ENCODE measurements at places on chromosomes 5 and 9.

DNA sequence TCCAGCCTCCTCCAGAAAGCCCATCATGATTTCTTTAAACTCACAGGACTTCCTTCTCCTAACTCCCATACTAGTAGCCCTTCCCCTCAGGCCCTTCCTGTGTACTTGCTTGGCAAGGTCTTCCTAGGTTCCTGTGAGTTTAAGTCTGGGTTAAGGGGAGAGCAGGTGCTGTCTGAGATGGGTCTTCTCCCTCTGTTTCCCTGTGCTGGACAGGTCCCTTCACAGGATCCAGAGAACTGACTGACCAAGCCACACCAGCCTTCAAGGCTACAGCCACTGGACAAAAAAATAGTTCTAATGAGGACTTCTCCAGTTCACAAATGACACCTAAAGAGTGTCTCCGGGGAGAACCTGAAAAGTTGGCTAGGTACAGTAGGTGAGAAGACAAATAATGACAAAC, 29.5 kb upstream of the MYORG start:
- no peak for DNase-seq

DNA sequence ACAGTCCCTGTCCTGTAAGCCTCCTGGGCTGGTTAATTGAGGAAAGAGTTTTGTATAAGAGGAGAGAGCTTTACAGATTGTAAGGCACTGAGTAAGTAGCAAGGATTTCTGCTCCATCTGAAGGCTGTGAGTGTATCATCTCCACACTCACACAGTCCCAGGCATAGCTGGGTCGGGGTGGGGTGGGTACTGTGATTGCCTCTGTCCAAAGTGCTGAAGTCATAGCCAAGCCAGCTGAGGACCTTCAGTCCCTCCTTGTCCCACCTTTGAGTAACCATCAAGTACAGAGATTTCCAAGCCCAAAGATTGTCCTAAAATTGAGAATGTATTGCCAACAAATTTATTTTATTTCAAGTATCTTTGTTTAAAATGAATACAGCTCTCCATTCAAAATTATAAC, 5.5 kb upstream of the DNAJB5 start:
- no peak for DNase-seq

- no peak for DNase-seq
These were observed 16.9 kb downstream of the OR2V2 start for GRCh38 chr5:181164076-181164952.

- no peak for DNase-seq
These were observed 245.0 kb upstream of the ACTBL2 start for GRCh38 chr5:57727591-57727990.

- no peak for DNase-seq
These were observed 4.0 kb downstream of the ANKRD33B start for GRCh38 chr5:10567781-10568321.

DNA sequence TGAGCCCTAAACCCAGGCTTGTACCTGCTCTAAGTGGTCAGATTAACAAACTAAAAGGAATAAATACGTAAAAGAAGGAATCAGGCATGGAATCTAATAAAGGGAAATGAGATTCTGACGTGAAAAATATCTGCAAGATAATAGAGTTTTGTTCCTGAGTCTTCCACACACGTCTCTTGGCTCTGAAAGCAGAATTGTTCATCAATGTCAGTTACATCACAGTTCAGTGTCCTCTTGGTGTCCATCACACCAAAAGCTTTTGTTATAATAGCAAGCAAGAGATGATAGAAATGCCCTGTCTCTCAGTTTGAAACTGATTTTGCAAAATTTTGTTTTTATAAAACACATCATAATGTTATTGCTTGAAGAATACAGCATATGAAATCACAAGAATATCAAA, 34.7 kb upstream of the NMUR2 start:
- DNase-seq = no peak

- no peak for DNase-seq
These were observed 48.7 kb downstream of the COL5A1 start for GRCh38 chr9:134690301-134690751.

DNA sequence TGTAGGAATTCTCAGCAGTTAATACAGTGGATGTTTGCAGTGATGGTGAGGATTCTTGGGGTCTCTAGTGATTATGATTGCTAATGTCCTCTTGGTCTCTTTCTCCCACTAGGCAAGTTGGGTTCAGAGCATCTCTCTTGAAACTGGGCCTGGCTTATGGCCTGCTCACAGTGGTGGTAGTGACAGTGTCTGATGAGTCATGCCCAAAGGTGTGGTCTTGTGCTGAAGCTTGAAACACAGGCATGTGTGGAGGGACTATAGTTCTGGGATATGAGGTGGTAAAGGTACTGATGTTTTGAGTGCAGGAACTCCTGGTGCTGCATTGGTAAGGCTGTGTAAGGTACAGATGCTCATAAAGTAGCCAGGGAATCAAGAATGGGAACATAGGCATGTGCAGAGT, 231.1 kb downstream of the FAM170A start:
- no peak for DNase-seq

- no peak for DNase-seq
These were observed 137.6 kb downstream of the ADGRV1 start for GRCh38 chr5:90696153-90696552.

- DNase-seq = no peak
These were observed 252.4 kb upstream of the IRX1 start for GRCh38 chr5:3343211-3343610.

GRCh38 chr9:136313111-136314055, 9.5 kb upstream of the CCDC187 start:
- no peak for DNase-seq

GRCh38 chr5:122097391-122097790, 19.3 kb upstream of the LOX start:
- no peak for DNase-seq

DNA sequence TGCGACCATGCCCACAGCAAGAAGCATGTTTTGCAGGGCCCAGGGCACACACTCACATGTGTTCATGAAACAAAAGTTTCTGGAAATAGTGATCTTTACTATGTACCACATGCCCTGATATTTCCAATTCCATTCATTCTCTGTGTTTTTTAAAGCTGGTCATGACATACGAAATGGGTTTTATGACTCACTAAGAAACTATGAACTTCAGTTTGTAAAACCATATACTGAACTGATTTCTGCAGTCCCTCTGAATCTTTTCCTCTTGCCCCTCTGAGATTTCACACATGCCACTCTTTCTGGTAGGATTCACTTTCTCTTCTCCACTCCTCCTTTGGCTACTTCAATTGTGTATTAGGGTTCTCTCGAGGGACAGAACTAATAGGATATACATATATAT, 416.1 kb upstream of the TRPC7 start:
- DNase-seq = no peak

DNA sequence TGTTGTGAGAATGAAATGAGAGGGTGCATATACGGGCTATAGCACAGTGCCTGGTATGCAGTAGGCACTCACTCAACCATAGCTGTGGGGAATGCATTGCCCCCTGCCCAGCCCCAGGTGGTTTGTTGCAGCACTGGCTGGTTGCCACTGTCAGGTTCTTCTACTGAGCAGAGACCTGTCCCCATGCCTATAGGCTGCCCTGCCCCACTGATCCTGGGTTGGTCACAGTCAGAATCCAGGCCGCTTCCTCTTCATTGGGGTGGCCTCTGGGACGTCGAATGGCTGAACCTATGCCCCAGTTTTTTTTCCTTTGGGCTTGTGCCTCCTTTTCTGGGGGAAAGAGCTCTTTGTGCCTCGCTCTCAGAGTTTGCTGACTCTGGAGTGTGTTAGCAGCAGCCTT, 74.6 kb downstream of the RGS3 start:
- DNase-seq = no peak

DNA sequence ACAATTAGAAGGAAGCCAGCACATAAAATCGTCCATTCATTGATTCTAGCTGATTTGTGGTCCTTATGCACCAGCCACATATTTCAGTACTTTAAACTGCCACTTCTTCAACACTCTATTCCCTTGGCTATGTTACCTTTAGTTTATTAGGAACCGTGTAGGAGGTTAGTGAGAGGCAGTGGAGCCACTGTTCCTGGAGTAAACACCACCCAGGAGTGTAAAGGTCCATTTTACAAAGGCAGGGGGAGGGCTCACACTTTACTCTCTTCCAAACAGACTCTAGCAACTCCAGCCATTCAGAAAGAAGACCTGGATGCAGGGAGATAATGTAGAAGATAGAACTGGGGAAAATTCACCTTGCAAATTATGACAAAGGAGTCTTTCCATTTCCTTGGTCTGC, 170.2 kb upstream of the RPS23 start:
- DNase-seq = no peak

- no peak for DNase-seq
These were observed 305.4 kb upstream of the IRX2 start for GRCh38 chr5:3056866-3057265.

DNA sequence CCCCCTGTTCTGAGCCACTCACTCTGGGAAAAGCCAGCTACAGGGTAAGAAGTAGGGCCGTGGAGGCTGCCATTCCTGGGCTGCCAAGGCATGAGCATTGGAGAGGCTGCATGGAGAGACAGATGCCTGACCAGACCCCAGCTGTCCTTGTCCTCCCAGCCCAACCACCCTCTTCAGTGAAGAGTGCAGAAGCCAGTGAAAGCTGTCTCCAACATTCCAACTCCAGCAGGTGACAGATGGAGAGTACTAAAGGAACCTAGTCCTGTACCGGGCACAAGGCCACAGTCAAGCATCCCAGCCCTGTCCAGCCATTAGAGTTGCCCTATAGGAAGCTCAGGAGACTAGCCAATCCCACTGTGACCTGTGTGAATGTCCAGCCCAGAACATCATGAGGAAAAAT, 165.1 kb downstream of the DIRAS2 start:
- no peak for DNase-seq

DNA sequence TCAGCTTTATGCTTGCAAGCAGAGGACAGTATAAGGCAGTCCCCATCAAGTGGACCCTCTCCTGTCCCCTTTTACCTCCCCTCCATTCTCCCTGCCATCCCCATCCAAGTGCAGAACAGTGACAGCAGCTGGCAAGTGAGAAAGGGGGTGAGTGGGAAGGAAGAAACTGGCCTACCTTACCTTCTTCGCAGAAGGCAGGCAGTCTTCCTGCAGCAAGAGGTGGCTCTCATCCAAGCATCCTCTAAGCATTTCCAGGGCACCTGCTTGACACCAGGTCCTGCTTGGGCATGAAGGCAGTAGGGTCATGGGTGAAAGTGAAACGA, 77.3 kb upstream of the SH3PXD2B start:
- DNase-seq = no peak

- DNase-seq = no peak
These were observed 51.4 kb downstream of the RNF130 start for GRCh38 chr5:180020176-180020575.

GRCh38 chr5:68272289-68272688, 56.7 kb downstream of the PIK3R1 start:
- no peak for DNase-seq

- no peak for DNase-seq
These were observed 264.0 kb downstream of the PIK3R1 start for GRCh38 chr5:68479524-68479923.

DNA sequence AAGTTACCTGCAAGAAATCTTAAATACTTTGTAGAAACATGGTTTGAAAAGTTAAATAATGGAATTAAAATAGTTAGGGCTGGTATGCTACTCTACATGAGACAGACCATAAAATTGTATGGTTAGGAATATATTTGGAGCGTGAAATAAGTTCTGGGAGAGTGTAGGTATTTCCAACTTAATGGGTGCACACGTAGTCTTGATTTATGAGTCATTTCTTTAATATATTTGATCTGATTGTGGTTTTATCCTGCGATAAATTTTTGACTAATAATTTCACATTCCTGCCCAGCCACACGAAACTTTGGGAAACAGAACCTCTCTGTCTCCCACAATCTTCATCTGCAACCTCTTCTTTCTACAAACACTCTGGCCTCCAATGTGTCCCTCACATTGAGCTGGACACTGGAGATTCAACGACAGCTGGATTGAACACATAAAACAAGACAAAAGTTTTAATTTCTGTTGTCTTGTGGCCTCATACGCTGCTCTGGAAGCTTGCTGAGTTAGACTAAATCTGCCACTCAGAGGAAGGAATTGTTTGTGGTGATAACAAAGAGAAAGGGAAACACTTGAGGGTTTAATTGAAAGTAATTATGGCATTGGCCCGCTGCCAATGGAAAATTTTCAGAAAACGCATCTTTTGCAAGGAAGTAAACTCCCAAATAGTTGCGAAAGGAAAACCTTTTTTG, 201.8 kb upstream of the ZNF608 start:
- DNase-seq = no peak

- no peak for DNase-seq
These were observed 285.7 kb upstream of the TUT7 start for GRCh38 chr9:86639899-86640379.

DNA sequence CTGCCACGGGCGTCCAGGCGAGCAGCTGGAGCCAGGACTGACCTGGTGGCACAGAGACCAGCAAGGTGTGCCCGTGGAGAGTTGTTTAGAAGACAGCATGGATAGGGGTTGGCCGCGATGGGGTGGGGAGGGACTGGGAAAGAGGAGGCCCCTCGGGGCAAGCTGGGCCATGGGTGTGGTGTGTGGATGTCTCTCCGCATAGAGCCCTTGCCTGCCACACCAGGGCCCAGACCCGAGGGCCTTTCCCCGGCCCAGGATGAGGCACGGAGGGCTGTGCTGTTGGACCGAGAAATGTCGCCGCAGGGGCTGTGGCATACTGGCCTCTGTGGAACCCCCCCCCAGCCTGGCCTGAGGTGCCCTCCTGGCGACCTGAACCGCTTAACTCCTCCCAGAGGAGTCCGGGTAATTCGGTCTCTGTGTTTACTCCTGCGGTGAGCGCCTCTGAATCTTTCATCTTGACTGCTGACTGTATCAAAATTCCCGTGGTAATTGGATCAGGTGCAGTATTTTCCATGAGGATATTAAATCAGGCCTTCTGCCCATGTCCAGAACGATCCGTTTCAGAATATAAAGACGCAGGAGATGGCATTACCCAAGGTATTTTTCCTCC, 22.5 kb upstream of the LAMC3 start:
- DNase-seq = no peak

Data from 8988T (cell line).